ENCODE measurements at places on chromosomes 6 and 20. TPM values are rescaled to one million over a fixed set of nuclear protein-coding genes. Genes with fewer than 3 reads are reported as not detected.

TRAPPC3L gene
- polyA plus RNA-seq, result not detected

KIF6 gene
- polyA plus RNA-seq, result 0.06 TPM

C6orf47 gene
- polyA plus RNA-seq, result 30.9 TPM

- no peak for DNase-seq
These were observed 61.9 kb upstream of the CARMIL1 start for GRCh38 chr6:25217302-25217701.

- no peak for DNase-seq
These were observed 17.5 kb upstream of the L3MBTL1 start for GRCh38 chr20:43490038-43490437.

DNA sequence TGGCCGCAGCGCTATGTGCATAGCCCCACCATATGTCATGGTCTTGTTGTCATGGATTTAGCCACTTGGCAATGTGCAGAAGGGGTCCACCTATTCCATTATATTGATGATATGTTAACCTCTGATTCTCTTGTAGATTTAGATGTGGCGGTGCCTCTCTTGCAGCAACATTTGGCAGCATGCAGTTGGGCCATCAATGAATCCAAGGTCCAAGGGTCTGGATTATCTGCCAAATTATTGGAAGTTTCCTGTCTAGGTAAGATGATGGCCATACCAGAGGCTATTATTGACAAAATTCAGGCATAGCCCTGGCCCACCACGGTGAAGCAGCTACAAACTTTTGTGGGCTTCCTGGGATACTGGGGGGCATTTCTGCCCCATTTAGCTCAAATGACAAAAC is 31.4 kb downstream of the HDDC2 start:
- DNase-seq, result no peak

GRCh38 chr20:4045082-4045481 is 29.7 kb upstream of the RNF24 start:
- DNase-seq, result no peak

DNA sequence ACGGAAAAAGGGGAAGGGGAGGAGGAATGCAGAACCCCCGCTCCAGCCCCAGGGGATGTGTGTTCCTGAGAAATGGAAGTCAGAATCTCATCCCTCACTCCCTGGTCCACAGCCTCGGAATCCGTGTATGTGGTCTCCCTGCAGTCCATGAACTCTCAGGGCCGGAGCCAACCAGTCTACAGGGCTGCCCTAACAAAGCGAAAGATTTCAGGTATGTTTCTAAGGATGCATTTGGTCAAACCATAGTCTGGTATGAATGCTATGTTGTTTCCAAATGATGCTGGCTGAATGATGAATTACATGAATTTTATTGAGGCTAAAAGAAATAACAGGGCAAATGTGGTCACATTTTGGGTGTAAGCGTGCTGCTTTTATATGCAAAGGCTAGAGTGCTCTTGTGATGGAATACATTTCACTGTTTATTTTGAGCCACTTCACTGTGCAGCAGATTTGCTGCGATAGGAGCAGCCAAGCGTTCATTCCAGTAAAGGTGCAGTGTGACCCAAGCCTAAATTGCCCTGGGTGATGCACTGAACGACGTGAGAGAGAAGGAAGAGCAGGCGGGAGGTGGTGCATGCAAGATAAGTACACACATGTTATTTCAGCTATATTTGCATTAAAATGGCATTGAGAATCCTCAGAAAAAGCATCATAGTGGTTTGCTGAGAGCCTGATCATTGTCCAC is 52.4 kb downstream of the FNDC1 start:
- DNase-seq, result no peak

GRCh38 chr6:158431560-158431959 is 119.3 kb downstream of the TULP4 start:
- no peak for DNase-seq

DNA sequence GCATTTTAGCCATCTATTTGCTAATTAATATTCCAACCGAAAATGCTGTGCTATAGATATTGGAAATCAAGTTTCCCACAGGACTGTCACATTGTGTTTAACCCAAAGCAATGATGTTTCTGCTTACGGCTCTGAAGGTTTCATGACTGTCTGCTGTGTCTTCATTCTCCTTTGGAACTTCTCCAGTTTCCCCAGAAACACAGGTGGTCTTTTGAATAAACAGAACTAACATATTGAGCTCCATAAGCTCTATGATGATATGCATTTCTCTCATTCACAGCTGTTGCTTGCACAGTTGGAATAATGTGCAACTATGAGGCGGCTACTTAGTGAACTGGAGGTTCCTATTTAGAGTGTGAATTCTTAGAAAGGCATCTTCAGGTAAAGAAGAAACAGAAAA is 266.0 kb upstream of the ID4 start:
- no peak for DNase-seq

DNA sequence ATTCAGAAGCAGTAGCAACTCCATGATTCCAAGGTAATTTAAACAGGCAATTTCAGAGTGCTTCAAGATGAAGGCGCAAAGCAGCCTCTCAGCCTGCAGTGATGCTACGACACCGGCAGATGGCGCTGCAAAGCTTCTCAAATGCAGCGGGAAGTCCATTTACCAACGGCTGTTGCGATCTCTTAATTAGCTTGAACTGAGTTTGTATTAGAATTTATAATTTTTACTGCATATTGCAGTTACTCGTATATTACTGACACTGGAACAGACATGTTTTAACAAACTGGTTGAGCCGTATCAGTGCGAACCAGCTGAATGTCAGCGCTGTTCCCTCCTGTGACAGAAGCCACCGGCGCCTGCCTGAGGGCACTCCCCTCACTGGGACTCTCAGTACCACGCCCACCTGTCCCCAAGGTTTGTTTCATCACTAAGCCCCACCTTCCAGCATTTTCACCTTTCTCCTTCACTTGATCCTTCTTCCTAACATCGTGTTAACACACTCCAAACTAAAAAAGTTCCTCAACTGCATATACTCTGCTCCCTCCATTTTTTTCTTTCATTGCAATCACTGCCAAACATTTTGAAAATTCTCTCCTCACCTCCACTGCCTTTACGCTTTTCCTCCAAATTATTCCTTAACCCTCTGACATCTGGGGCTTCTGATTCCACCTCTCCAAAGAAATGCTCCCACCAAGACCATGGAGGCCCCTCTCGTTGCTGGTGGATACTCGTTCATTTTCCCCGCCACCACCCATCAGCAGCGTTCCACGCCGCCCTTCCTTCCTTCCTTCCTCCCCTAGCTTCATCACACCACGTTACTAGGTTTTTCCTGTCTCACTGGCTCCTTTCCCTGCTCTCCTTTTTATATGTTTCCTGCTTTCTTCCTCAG is 14.5 kb downstream of the GNL1 start:
- DNase-seq, result peak; percentile 69

- DNase-seq, result no peak
These were observed 104.5 kb downstream of the DHX35 start for GRCh38 chr20:39066471-39067242.

DNA sequence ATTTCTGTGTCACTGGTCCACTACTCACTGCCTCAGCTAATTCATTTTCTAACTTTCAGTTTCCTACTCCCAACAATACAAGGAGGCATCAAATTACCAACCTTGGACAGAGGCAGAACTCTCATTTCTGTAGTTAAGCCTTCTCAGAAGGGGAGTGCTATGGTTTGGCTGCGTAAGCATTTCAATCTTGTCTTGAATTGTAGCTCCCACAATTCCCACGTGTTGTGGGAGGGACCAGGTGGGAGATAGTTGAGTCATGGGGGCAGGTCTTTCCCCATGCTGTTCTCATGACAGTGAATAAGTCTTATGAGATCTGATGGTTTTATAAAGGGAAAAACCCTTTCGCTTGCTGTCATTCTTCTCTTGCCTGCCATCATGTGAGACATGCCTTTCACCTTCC is 22.9 kb downstream of the HLA-DRA start:
- no peak for DNase-seq

Measured in heart left ventricle (tissue), 16 donors.